ENCODE measurements at places on chromosomes 13 and 19. TPM values are rescaled to one million over a fixed set of nuclear protein-coding genes. Genes with fewer than 3 reads are reported as not detected.

Gene ZNF649
- polyA plus RNA-seq: 7.0 TPM

Gene NTN5
- polyA plus RNA-seq: not detected

Gene PEAK3
- polyA plus RNA-seq: not detected

Gene GRIK5
- polyA plus RNA-seq: not detected

Gene CGB1
- polyA plus RNA-seq: not detected

Gene ZNF45
- 6.3 TPM for polyA plus RNA-seq

Gene LRFN3
- polyA plus RNA-seq: 0.62 TPM

Gene DCLK1
- polyA plus RNA-seq: not detected

Gene ZBTB32
- 0.68 TPM for polyA plus RNA-seq

Gene OXGR1
- not detected for polyA plus RNA-seq

Gene ITGBL1
- not detected for polyA plus RNA-seq

Gene NDUFA7
- 135 TPM for polyA plus RNA-seq

Gene KIRREL2
- polyA plus RNA-seq: 0.35 TPM

Gene MBD3L3
- not detected for polyA plus RNA-seq

Gene SULT2A1
- not detected for polyA plus RNA-seq

Gene COL5A3
- polyA plus RNA-seq: not detected

Gene FGF21
- not detected for polyA plus RNA-seq

Gene ZNF541
- polyA plus RNA-seq: not detected

Gene PLVAP
- polyA plus RNA-seq: not detected

Gene KLK4
- polyA plus RNA-seq: not detected

Gene CGB8
- not detected for polyA plus RNA-seq

Gene UCHL3
- 50.1 TPM for polyA plus RNA-seq

Gene C19orf85
- not detected for polyA plus RNA-seq

Gene ZNF134
- 13.7 TPM for polyA plus RNA-seq

Gene TMIGD2
- 96.5 TPM for polyA plus RNA-seq

Gene SIGLEC14
- polyA plus RNA-seq: not detected

Gene ZNF888
- 1.7 TPM for polyA plus RNA-seq

Gene CNN1
- polyA plus RNA-seq: not detected

Gene LILRA1
- polyA plus RNA-seq: not detected

Gene ZNF726
- polyA plus RNA-seq: 1.5 TPM

Gene HRC
- polyA plus RNA-seq: not detected

Gene KLHL1
- polyA plus RNA-seq: not detected

Gene CFAP97D2
- 3.7 TPM for polyA plus RNA-seq

Gene GPR4
- polyA plus RNA-seq: not detected

Gene ZNF677
- polyA plus RNA-seq: 28.4 TPM

Data from naive thymus-derived CD8-positive, alpha-beta T cell (primary cell).